ENCODE measurements at places on chromosomes 12 and 14.

DNA sequence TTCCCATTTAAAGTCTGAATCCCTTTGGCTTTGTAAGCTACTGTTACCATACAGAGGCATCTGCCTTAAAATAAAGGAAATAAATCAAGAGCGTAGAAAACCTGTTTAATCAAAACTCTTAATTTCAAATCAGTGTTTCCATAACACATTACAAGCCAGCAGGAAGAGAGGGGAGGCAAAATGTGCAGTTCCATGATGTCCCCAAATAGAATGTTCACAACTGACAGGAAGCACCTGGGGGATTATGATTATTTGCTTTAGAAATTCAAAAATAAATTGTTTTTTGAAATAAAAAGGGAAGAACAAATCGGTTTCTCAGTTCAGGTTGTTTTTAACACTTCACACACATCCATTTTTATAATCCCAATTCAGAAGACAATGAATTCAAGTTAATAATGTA lies 21.4 kb downstream of the SOCS2 start:
- DNase-seq, result no peak

DNA sequence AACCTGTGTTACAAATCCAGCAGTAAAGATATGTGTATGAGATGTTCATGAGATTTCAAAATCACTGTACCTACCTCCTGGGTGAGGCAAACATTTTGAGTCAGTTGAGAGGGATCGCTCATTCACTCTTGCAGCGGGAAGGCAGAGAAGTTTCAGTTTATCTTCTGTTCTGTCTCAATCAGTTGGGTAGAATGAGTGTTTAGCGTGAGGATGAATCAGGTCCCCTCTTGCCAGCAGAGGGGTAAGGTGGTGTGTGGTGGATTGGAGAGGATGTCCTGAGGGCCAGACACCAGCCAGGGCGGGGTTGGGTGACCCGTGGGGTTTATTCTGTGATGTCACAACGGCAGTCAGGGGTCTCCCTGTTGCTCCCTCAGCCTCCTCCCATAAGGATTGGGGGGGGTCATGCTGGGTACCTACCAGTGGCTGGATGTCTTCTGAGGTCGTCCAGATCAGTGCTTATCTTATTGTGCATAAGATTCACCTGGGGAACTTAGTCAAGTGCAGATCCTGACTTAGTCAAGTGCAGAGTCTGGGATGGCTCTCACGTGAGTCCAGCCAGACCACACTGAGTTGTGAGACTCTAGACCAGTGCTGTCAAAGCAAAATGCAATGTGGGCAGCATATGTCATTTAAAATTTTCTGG lies at the start of gene GSG1:
Gene GSG1, minus strand, starts transcription at position 277 of the 643 bp plus-strand sequence. Its CDS starts 155 bp downstream, at position 122.
- no peak for DNase-seq

DNA sequence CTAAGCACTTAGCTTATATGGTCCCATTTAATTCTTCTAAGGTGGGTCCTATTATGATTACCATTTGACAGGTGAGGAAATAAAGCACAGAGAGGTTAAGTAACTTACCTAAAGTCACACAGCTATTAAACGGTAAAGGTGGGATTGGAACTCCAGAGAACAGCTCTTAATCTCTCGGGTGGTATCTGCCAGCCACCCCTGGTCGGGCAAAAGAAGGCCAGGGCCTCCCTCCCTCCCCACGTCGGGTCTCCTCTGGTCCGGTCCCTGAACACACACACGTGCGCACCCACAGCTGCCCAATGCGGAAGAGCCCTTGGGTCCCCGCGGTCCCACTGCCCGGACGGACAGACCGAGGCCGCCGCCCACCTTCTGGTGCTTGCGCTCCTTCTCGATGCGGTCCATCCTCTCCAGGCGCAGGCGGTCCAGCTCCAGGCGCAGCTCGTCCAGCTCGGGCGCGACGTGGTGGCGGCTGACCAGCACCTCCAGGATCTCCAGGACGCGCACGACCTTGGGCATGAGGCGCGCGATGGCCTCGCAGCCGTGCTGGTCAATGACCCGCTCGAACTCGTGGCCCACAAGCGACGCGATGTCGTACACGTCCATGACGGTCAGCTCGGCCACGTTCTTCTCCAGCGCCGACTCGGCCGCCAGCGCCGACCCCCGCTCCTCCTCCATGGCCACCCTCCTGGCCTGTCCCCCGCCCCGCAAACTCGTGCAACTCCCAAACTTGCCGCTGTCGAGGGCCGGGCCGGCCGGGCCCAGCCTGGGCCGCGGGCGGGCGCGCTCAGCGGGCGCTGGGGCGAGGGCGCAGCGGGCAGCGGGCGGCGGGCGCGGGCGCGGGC lies 490 bp downstream of the RILPL1 start:
- DNase-seq, result peak; percentile 64

GRCh38 chr12:62930546-62931425 lies 4.2 kb downstream of the PPM1H start:
- DNase-seq, result no peak

GRCh38 chr14:76808990-76809389 lies 3.7 kb downstream of the ANGEL1 start:
- DNase-seq, result no peak

DNA sequence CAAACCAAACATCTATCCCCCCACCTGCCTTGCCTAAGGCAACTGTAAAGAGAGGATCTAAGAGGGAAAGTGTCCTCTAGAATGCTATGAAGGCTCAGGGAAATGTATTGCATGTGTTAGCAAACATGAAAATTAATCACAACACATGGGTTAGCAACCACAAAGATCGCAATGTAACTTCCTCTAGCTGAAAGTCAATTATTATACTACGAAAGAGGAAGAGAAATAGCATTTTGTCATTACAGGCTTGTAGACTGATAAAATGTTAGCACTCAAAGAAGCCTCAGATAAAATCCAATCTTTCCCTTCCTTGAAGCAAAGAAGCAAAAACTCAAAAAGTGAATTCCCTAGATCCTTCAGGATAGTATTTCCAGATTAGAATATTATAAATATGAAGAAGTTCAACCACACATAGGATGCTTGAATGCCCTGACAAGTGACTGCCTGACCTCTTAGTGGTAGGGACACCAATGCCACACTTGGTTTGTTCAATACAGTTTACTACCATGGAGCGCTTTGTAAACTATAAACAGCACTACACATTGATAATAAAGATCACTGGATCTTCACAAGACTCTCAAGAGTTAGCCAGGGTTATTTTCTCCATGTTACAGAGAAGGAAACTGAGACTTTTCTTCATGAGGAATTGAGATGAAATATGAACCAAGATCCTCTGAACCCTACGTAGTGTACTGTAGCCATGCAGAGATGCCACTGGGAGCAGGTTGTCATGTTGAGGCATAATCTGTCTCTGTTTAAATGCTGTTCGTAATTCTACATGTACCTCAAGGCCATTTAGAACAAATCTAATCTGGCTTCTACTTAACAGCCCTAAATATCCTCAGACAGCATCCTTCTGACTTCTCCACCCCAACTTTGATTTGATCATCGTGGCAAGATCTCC lies 100.7 kb downstream of the ITPR2 start:
- DNase-seq, result no peak

DNA sequence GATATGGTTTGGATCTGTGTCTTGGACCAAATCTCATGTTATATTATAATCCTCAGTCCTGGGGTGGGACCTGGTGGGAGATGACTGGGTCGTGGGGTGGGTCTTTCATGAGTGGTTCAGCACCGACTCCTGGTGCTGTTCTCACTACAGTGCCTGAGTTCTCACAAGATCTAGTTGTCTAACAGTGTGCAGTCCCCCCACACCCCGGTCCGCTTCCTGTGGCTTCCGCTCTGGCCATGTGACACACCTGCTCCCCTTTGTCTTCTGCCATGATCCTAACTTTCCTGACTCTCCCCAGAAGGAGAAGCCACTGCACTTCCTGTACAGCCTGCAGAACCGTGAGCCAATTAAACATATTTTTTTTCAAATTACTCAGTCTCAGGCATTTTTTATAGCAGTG lies 1262.2 kb downstream of the TMEM121 start:
- DNase-seq, result no peak

DNA sequence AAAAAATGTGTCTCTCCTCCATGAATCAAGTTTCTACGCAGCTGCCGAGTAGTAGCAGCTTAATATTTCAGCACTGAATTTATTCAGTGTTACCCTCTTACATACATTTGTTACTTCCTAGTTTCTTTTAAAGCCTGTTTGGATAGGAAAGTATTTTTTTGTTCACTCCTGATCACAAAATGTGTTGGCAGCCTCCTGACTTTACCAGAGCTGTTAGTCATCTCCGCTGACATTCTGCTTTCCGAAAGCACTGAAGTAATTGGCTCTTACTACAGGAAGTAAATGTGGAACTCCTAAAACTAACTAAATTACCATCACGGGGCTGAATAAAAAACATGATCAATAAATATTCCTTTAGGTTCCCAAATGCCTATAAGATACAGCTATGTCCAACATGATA lies 225.5 kb downstream of the EPS8 start:
- no peak for DNase-seq

DNA sequence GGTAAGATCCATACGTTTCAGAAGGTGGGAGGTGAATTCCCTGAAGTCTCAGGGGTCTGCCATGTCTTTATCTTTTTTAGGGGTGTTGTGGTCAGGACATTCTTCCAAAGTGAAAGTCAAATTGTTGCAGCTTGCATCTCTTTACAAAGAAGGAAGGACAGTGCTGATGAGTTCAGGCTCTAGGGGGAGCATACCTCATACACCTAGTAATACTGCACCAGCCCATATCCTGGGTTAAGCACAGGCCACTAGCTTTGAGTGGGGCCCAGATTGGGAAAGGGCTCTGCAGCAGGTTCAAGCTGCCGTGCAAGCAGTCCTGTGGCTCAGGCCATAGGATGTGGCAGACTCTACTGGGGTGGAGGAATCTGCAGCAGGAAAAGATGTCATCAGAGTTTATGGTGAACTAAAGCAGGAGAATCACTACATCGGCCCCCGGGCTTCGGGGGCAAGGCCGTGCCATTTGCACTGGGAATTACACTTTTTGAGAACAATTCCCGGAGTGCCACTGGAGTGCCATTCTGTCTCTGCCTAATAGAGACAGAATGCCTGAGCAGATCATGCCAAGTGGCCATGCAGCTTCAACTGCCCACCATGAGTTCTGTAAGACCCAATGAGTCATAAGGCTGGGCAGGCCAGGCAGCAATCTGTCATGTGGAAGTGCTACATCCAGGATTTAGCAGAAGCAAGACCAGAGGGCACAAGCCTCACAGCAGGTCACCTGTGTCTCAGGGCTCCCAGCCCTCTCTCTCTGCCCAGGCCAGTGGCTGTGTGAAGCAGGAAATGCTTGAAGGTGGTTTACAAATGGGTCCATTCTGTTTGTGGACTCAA lies 32.3 kb downstream of the DIO3 start:
- DNase-seq, result no peak

- DNase-seq, result no peak
Measured at GRCh38 chr12:26043135-26044006, 81.5 kb downstream of the BHLHE41 start.

DNA sequence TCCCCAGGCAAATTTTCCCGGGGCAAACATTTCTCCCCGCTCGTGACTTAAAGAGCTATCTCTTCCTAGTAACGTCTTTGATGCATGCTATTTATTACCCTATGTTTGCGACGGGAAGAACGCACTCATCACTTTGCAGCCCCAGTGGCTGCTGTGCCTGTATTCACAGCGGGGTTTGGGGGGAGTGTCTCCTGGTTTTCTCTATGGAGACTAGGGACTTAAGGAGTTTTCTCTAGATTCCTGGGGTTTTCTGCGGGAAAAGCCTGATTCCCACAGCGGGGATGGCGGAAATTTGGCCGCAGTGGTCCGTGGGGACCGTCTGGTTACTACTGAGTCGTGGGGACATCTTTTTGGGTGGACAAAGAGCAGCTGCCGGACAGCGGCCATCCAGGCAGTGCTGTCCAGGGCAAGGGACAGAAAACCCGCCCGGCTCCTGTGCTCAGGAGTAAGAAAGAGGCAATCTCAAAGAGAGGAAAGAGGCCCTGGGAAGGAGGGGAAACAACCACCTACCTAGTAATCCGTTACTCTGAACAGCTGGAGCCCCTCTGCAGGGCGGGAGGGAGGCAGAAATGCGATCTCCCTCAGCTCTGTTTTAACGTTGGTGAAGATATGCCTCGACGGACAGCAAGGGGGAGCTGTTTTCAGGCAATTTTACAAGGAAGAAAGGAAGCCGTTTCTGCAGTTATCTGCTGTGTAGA lies 771 bp upstream of the AVPR1A start:
- DNase-seq, result peak; percentile 58

GRCh38 chr12:90925562-90925961 lies 29.4 kb downstream of the CCER1 start:
- no peak for DNase-seq

- peak; percentile 94 for DNase-seq
Measured at GRCh38 chr12:111685811-111686573, at the start of the genes ACAD10 and BRAP. TSS of gene ACAD10 (plus strand) at chr12:111686053. CDS start at chr12:111692710, 6,657 bp downstream. TSS of gene BRAP (minus strand) at chr12:111685956. CDS start at chr12:111685792, 164 bp downstream.

DNA sequence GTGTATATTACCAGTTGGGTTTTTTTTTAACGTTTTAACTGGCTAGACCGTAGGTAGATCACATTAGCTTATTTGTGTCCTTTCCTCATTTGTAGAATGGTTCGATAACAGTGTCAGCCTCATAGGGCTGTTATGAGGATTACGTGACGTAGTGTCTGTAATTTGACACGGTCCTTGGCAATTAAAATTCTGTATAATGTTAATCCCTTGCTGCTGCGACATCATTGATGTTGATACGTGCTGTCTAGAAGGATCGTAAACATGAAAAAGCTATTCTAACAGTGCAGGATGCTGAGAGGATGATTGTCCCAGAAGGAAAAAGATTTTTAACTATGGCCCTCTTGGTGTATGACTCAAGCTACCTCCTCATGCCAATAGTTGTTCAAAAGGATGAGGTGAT lies 50.9 kb downstream of the HSP90AA1 start:
- DNase-seq, result no peak

DNA sequence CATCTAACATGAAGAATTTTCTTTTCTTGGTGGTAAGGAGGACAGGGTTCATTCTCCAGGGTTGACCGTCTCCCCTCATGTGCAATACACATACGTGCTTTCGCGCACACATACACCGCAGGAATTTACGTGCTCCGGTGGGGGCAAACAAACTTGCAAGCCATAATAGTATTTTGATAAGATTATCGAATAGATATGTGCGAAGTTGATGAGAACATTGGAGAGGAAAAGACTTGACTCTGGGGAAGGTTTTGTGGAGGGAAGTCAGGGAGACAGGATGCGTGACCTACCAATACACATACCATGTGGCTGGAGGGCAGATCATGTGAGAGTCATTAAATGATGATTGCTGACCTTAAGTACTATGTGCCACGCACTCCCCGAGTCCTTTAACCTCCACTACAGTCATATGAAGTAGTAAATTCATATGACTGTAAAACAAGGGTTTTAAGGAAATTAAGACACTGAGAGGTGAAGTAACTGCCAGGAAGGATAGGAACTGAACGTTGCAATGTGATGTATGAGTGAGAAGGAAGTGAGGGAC lies 921 bp downstream of the RAD51B start:
- DNase-seq, result no peak

Measured in testis (tissue), 5 donors.